Stimulated activated CD4-positive, alpha-beta T cell treated with anti-CD3 and anti-CD28 coated beads, TNF-alpha, amount 100 ng/mL, for 48 hours (primary cell): ENCODE measurements at places on chromosomes 13 and 19.

GRCh38 chr19:4376991-4377781, 23.2 kb downstream of the SH3GL1 start:
- DNase-seq = no peak

GRCh38 chr19:57719901-57720519, 7.4 kb downstream of the ZNF671 start:
- no peak for DNase-seq

- no peak for DNase-seq
Observed at GRCh38 chr19:30815889-30816580, 443.9 kb downstream of the ZNF536 start.

GRCh38 chr19:42635233-42635539, 40.5 kb upstream of the CEACAM8 start:
- no peak for DNase-seq
